H1 (cell line): ENCODE measurements at places on chromosomes 16 and 17. TPM values are rescaled to one million over a fixed set of nuclear protein-coding genes. Genes with fewer than 3 reads are reported as not detected.

C16orf54 gene
- not detected in 2 replicates for total RNA-seq

TNS4 gene
- total RNA-seq, result 0.20 and 0.80 TPM in 2 replicates

DGKE gene
- 7.4 and 7.7 TPM in 2 replicates for total RNA-seq

GRCh38 chr17:5123343-5124124 is 7.7 kb downstream of the USP6 start:
- H3K4me1 ChIP-seq, result peaks cover 5% of the 10 kb centered on the region; the same call in 1 of the 2 replicates
- DNase-seq, result no peak
- H3K27me3 ChIP-seq, result peaks cover 26% of the 10 kb centered on the region
- H3K36me3 ChIP-seq, result no peaks in the 10 kb centered on the region
- H3K4me3 ChIP-seq, result peak overlapping the region; percentile 74
- no peak overlapping the region for H3K27ac ChIP-seq

GRCh38 chr17:17951524-17951923 is 20.7 kb downstream of the TOM1L2 start:
- no peak for DNase-seq
- H3K27me3 ChIP-seq, result no peaks in the 10 kb centered on the region
- H3K4me3 ChIP-seq, result no peak overlapping the region
- H3K36me3 ChIP-seq, result no peaks in the 10 kb centered on the region
- H3K27ac ChIP-seq, result no peak overlapping the region

GRCh38 chr16:50298075-50298460 is 31.7 kb downstream of the ADCY7 start:
- no peaks in the 10 kb centered on the region for H3K4me1 ChIP-seq
- H3K4me3 ChIP-seq, result no peak overlapping the region
- DNase-seq, result no peak

DNA sequence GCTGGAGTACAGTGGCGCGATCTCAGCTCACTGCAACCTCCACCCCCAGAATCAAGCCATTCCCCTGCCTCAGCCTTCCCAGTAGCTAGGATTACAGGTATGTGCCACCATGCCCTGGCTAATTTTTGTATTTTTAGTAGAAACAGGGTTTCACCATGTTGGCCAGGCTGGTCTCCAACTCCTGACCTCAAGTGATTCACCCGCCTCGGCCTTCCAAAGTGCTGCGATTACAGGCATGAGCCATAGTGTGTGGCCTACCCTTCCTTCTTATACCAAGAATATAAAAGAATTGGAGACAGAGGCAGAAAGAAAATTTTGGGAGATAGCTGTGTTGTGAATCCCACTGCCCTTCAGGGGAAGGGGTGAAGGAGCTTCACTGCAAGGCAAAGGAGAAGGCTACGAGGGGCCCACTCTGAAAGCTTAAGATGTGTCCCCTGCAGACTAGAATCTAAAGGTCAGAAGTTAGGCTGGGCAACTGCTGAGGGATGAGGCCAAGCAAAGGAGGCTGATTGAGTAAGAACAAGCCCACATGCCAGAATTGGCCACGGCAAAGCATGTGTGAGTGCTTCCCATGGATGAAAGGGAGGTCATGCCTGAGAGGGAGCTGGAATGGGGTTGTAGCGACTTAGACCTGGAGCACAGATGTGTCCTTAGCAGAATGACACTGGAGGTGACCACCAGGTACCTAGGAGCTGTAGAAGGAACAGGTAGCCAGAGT is 8.4 kb upstream of the CRYBA1 start:
- DNase-seq, result no peak
- peaks cover 9% of the 10 kb centered on the region for H3K4me1 ChIP-seq
- no peaks in the 10 kb centered on the region for H3K36me3 ChIP-seq
- H3K27me3 ChIP-seq, result no peaks in the 10 kb centered on the region; the same call in 1 of the 2 replicates
- no peak overlapping the region for H3K4me3 ChIP-seq
